ENCODE measurements at places on chromosomes 11 and 22.

GRCh38 chr11:1194231-1194976 lies 28.5 kb upstream of the MUC5B start:
- H3K4me3 ChIP-seq = no peak overlapping the region
- no peaks in the 10 kb centered on the region for H3K4me1 ChIP-seq
- no peaks in the 10 kb centered on the region for H3K27me3 ChIP-seq
- H3K36me3 ChIP-seq = no peaks in the 10 kb centered on the region
- DNase-seq = peak; percentile 13

GRCh38 chr11:25988178-25988577 lies 343.8 kb upstream of the ANO3 start:
- no peaks in the 10 kb centered on the region for H3K36me3 ChIP-seq
- no peak overlapping the region for H3K4me3 ChIP-seq
- no peaks in the 10 kb centered on the region for H3K4me1 ChIP-seq
- no peak overlapping the region for H3K27ac ChIP-seq
- H3K27me3 ChIP-seq = no peaks in the 10 kb centered on the region

GRCh38 chr11:84142411-84142810 lies 856.2 kb upstream of the CCDC90B start:
- no peaks in the 10 kb centered on the region for H3K27me3 ChIP-seq
- H3K4me3 ChIP-seq = no peak overlapping the region
- H3K27ac ChIP-seq = no peak overlapping the region
- no peak for DNase-seq
- H3K36me3 ChIP-seq = no peaks in the 10 kb centered on the region

DNA sequence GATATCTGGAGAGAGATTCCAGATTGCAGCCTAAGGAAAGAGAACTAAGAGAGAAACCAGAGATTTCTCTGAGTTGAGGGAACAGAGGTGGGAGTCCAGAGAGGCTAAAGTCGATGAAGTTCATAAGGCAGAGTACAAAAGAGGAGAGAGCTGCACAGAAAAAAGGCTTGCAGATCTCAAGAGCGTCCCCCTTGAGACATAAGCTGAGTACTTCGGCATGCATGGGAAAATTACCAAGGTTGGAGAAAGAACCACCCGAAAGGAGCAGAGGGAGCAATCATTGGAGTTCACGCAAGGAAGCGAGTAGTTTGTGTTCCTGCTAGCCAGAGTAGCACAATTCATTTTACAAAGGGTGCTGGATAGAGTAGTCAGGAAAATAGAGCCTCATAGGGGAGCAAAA lies 293.5 kb downstream of the TMEM135 start:
- H3K36me3 ChIP-seq = no peaks in the 10 kb centered on the region
- DNase-seq = no peak
- H3K27me3 ChIP-seq = no peaks in the 10 kb centered on the region
- H3K4me3 ChIP-seq = no peak overlapping the region

DNA sequence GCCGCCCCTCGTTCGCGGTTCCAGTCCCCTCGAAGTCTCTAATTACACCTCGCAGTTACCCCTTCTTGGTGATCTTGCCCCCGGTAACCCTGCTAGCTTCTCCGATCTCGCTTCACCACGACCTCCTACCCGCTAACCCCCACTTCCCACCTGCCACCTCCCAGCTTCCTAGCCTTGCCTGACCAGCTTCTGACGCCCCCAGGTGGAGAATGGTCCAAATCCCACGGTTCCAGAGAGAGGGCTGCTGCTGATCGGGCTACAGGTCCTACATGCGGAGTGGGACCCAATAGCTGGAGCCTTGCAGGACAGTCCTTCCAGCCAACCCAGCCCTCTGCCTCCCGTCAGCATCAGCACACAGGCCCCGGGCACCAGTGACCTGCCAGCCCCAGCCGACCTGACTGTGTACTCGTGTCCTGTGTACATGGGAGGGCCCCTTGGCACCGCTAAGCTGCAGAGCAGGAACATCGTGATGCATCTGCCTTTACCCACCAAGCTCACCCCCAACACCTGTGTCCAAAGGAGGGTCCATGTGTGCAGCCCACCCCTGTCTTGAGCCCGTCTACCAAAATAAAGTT lies 31.9 kb downstream of the RRP8 start:
- no peaks in the 10 kb centered on the region for H3K4me1 ChIP-seq
- no peak overlapping the region for H3K27ac ChIP-seq
- H3K36me3 ChIP-seq = no peaks in the 10 kb centered on the region
- no peak overlapping the region for H3K4me3 ChIP-seq
- no peak for DNase-seq

GRCh38 chr22:23059284-23059948 lies 10.9 kb upstream of the GNAZ start:
- H3K36me3 ChIP-seq = no peaks in the 10 kb centered on the region
- H3K4me1 ChIP-seq = no peaks in the 10 kb centered on the region
- H3K27me3 ChIP-seq = no peaks in the 10 kb centered on the region
- no peak overlapping the region for H3K4me3 ChIP-seq

DNA sequence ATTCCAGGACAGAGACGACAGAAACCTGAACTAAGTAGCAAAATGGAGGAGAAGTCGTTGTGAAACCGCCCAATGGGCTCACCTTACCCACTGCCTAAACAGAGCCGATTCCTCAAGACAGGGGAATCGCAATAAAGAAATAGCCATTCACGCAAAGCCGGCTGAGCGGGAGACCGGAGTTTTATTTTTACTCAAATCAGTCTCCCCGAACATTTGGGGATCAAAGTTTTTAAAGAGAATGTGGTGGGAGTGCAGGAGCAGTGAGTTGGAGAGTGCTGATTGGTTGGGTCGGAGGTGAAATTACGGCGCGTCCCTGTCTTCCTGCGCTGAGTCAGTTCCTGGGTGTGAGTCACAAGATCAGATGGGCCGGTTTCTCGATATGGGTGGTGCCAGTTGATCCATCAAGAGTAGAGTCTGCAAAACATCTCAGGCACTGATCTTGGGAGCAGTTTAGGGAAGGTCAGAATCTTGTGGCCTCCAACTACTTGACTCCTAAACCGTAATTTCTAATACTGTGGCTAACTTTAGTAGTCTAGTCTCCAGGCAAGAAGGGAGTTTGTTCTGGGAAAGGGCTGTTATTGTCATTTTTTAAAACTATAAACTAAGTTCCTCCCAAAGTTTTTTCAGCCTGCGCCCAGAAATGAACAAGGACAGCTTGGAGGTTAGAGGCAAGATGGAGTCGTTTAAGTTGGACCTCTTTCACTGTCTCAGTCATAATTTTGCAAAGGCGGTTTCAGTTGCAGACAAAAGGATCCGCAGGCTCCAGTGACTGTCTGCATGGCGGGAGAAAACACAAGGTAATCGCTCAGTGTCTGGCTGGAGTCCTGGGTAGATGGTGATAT lies 34.1 kb downstream of the OR4D9 start:
- H3K27ac ChIP-seq = no peak overlapping the region
- no peak overlapping the region for H3K4me3 ChIP-seq
- no peaks in the 10 kb centered on the region for H3K27me3 ChIP-seq
- peaks cover 5% of the 10 kb centered on the region for H3K4me1 ChIP-seq
- DNase-seq = peak; percentile 11

- no peak overlapping the region for H3K27ac ChIP-seq
- H3K4me1 ChIP-seq = peaks cover 7% of the 10 kb centered on the region
- peaks cover 7% of the 10 kb centered on the region for H3K27me3 ChIP-seq
These were observed 38.0 kb upstream of the TBCEL start for GRCh38 chr11:120985718-120986569.

DNA sequence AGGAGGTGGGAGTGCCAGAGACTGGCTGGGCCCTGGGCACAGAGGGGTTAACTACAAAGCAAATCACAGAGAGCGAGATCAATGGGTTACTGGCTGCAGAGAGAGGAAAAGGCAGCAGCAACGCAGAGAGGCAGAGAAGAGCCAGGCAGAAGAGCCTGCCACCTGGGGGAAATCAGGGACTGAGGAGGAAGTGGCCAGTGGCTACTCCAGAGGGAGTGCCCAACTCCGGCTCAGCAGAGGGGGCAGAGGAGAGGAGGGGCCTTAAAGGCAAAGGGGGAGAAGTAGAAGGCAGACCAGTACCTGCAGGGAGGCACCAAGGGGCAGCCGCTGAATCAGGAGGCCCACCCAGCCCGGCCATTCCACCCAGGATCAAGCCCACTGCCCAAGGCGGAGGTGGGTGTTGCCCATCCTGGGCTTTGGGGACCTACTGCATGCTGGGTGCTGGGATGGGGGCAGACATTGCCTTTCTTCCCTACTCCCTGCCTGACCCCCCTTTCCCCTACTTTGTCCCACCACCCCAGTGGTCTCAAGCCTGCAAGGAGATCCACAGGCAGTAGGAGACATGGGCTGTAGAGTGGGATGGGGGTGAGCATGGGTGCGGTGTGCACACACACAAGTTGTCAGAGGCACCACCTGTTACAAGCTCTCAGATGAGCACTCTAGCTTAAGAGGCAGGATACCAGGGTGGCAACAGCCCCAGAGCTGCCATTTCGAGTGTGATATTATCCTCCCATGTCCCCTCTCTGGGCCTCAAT lies 926 bp upstream of the GALR3 start:
- peaks cover 24% of the 10 kb centered on the region for H3K4me1 ChIP-seq
- H3K36me3 ChIP-seq = no peaks in the 10 kb centered on the region
- H3K4me3 ChIP-seq = no peak overlapping the region
- no peaks in the 10 kb centered on the region for H3K27me3 ChIP-seq

DNA sequence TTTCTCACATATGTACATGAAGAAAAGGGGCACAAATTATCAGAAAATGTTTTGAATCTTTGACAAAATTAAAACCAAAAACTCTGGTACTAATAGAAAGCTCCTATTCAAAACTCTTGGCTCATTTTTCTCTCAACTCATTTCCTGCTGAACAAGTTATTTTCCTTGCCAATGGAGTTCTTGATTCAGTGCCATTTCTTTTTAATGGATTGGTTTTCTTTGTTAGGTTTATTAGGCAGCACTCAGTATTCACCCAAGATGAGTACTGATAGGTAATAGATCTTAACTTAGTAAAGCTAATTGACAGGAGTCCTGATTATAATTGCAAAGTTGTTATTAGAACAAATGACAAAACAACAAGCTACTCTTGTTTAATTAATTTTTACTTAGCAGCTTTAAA lies 279.4 kb upstream of the PDGFD start:
- H3K4me1 ChIP-seq = no peaks in the 10 kb centered on the region

- no peak overlapping the region for H3K4me3 ChIP-seq
- H3K36me3 ChIP-seq = no peaks in the 10 kb centered on the region
- H3K27ac ChIP-seq = no peak overlapping the region
- H3K27me3 ChIP-seq = no peaks in the 10 kb centered on the region
- DNase-seq = no peak
These were observed 180.9 kb upstream of the ZBED5 start for GRCh38 chr11:11038782-11039181.

DNA sequence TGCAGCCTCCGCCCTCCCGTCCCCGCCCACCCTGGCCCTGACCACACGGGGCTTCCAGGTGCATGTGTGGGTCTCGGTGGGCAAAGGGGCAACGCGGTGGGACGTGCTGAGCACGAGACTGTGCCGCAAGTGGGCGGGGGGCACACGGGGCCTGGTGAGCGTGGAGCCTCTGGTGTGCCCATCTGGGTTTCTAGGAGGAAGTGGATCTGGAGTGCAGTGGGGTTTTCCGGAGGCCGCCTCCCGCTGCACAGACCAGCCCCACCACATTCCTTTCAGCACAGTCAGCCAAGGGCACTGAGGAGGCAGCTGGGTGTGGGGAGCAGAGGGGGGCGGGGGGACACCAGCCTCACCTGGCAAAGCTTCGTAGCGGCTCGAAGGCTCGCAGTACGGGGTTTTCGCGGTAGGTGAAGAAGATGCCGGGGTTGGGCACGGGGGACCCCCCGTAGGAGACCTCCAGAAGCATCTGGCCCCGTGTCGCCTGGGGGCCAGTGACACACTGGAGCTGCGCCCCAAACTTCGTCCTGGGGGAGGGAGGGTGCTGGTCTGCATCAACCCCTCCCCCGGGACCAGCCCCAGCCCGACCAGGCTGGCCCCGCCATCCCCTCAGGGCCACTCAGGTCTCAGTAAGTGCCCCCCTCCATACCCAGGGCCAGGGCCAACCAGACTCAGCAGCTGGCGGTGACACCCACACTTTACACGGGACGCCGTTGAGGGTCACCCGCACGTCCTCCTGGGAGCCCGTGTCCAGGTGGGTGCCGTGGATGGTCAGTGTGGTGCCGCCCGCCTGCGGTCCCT lies 12.4 kb upstream of the MAPK11 start:
- no peak for DNase-seq
- H3K27me3 ChIP-seq = no peaks in the 10 kb centered on the region
- H3K36me3 ChIP-seq = no peaks in the 10 kb centered on the region
- no peaks in the 10 kb centered on the region for H3K4me1 ChIP-seq
- no peak overlapping the region for H3K4me3 ChIP-seq

DNA sequence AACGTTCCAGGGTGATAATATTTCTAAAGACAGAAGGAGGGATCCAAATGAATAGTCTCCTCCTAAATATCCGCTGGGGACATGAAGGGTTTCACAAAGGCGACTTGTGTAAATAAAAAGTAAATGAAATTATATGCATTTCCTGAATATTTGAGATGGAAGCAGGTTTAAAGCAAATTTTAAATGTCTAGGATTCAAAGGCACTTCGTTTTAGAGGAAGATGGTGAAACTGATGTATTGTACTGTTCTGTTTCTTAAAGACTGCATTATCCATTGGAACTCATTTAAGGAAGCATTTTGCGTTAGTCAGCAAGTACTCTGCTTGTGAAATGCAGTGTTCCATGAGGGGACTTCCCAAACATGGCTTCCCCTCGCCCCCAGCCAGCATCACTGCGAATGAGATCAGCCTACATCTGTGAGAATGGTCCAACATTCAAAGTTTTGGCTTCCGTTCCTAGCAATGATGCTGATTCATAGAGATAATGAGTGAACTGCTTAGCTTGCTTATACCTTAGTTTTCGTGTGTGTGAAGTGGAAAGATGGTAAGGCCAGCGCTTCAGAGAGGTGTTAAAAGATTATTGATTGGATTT lies 1.5 kb downstream of the RAB39A start:
- peaks cover 3% of the 10 kb centered on the region for H3K27me3 ChIP-seq
- H3K36me3 ChIP-seq = no peaks in the 10 kb centered on the region
- H3K27ac ChIP-seq = no peak overlapping the region

- H3K4me3 ChIP-seq = no peak overlapping the region
- no peaks in the 10 kb centered on the region for H3K36me3 ChIP-seq
- H3K4me1 ChIP-seq = peaks cover 3% of the 10 kb centered on the region
- H3K27ac ChIP-seq = no peak overlapping the region
- H3K27me3 ChIP-seq = no peaks in the 10 kb centered on the region
- no peak for DNase-seq
These were observed 6.0 kb downstream of the TBCEL start for GRCh38 chr11:121029813-121030445.

- DNase-seq = peak; percentile 87
- H3K27me3 ChIP-seq = no peaks in the 10 kb centered on the region
- peak overlapping the region; percentile 91 for H3K27ac ChIP-seq
- peak overlapping the region; percentile 65 for H3K4me3 ChIP-seq
These were observed 15.4 kb downstream of the MIAT start for GRCh38 chr22:26672590-26673468.

DNA sequence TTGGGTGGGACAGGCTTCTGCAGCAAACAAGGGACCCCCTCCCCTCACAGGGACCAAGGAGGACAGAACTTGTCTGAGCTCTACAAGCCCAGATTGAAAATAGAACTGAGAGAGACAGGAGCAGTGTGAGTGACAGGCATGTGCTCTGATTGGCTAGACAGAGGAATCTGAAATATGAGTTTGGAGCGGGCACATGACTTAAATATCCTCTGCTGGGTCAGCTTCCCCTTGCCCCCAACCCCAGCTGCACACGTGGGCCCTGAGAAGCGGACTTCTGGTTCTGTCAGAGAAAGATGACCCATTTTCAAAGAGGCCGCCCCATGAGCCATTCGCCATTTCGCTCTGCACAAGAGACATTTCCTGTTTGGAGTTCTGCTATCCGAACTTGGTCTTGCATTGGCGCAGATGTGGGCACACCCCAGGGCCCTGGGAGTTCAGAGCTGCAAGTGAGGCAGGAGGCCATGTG lies 5.3 kb downstream of the TUBA8 start:
- peaks cover 53% of the 10 kb centered on the region for H3K4me1 ChIP-seq
- peaks cover 4% of the 10 kb centered on the region for H3K27me3 ChIP-seq
- DNase-seq = no peak
- no peak overlapping the region for H3K27ac ChIP-seq
- H3K36me3 ChIP-seq = no peaks in the 10 kb centered on the region
- no peak overlapping the region for H3K4me3 ChIP-seq
